Right hindlimb (tissue), 1 donor: ENCODE measurements at places on chromosomes 3 and 15.
A peak's percentile ranks its signal among the peaks of the same experiment; 100 is the strongest.

DNA sequence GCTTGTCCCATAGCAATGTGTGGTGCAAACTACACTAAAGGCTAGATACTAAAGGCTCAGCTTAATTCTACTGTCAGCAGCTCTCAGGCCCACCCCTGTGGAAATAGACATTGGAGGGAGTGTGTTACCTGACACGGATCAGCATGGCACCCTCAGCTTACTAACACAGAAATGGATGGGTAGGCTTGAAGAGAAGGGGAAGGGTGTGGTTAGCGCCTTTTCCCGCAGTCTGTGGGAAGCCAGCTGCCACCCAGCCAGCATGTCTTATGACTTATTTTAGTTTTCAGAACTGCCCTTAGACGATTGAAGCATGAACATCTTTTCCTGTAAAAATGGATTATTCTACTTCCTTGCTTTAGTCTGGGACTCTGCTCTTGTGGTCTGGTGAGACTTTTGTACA is 25.8 kb upstream of the ADPGK start:
- DNase-seq = no peak

DNA sequence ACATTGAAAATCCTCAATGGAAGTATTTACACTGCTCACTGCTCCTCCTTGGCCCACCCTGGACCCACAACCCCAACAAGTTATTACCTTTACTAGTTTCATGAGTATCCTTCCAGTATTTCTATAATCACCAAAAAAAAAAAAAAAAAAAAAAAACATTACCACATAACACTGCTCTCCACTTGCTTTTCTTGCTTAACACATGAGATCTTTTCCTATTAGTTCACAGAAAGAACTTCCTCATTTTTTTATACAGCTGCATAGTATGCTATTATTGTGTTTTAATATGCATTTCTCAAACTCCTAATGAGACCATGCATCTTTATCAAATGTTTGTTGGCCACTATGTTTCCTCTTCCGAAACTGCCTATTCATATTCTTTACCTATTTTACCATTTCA is 14.6 kb downstream of the GABPB1 start:
- DNase-seq = no peak

DNA sequence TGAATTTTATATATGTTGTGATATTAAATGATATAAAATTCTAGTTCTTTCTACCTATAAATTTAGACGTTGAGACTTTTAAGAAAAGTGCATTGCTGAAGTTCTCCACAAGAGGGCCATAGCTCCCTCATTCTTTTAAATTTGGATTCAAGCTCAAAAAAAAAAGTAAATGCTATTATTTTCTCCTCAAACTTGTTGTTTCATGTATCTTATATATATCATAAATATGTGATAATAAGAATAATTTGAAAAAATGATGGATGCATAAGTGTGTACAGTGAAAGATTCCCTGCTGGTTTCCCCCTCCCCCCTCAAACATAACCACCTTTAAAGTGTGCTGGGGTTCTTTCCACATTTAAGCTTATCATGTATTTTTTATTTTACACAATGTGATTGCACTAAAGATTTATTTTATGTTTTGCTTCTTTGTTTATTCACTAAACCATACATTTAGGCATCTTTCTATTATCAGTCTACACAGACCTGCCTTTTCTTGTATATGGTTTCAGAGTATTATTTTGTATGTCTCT is 769.4 kb upstream of the GOLIM4 start:
- DNase-seq = no peak

DNA sequence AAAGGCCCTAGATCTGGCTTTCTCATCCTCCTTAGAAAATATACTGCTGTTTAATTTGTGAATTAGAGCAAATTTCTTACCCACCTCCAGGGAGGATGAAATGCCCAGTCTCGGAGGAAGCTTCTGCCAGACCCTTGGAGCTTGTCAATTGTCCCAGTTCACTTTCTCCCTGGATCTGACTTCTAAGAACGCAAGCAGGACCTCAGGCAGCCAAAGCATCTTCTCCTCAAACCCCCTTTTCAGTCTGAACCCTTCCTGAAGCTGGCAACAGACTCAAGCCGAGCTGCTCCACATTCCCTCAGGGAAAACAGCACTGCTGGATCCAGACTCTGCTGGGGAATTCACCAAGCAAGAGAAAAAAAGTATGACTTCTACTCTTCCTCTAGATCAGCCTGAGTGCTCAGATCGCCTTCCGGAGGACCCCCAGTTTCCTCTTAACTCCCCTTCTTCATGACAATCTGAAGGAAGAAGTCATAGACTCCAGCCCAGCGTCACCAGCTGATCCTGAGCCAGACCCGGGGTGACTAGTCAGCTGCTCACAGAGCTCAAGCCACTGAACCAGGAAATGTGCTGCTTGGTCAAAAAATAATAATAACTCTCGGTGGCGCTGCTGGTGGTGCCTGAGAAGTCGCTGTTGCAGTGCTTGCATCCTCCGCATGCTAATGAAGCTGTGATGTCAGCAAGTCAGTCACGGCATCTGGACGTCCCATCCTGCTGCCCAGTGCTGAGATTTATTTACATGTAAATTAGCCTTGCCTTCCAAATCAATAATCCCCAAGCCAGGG is at the start of gene PRICKLE2:
PRICKLE2 (minus strand) TSS at position 641 of the 785 bp plus-strand sequence. CDS start 26,539 bp downstream, outside the sequence.
- DNase-seq = peak; percentile 88

- no peak for DNase-seq
Observed at GRCh38 chr15:68188647-68189046, 16.5 kb downstream of the CALML4 start.
